Activated CD4-positive, alpha-beta T cell treated with anti-CD3 and anti-CD28 coated beads, Interleukin-2, amount 50 U/mL, for 24 hours (primary cell): ENCODE measurements at places on chromosomes 1 and 21.

GRCh38 chr1:43783096-43783670, 75.8 kb downstream of the ST3GAL3 start:
- no peak for DNase-seq

DNA sequence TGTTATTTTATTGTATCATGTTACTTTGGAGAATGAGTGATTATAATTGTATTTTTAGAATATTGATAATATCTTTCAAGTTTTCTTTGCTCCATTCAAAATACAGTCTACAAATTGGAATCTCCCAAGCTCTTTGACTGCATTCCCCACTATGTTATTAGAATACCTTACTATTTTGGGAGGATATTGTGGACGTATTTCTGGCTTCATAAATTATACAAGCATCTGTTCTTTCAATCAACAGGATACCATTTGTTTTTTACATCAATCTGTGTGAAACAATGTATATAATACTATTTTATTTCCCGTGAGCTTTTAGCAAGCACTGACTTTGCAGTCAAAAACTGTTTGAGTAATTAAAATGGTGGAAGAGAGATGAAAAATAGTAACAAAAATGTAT, 226.5 kb downstream of the PTPRC start:
- no peak for DNase-seq

- DNase-seq, result no peak
Measured at GRCh38 chr1:207941665-207942064, 30.7 kb upstream of the CD34 start.

DNA sequence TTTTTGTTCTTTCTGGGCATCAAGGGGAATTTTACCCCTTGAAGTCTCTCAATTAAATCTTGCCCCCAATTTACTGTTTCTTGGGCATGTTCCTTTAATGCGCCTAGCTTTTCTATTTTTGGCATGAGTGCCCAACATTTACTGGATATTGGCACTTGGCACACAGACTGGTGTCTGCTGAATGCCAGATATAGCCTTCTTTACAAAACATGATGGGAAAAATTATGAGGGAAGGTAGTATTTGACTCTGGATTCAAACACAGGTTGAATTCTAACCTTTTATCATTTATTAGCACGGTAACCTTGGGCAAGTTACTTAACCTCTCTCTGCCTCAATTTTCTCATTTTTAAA, 88.3 kb upstream of the GPR52 start:
- DNase-seq, result no peak

- no peak for DNase-seq
Measured at GRCh38 chr1:97140611-97141010, 419.0 kb downstream of the PTBP2 start.

DNA sequence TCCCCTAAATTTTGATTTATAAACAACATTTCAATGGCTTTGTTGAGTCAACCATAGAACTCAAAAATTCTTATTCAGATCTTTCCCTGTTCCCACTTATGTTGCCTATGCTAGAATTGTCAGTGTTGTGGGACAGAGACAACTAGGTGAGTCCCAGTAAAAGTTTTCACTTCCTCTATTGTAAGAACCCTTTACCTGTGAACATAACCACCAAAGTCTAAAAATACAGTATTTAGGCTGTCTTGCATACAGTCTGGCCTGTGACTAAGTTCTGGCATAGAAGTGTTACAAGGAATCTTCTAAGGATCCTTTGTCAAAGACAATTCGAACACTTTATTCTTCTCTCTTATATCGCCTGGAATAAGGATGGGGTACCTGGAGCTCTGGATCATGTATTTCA, 1047.9 kb upstream of the NCAM2 start:
- DNase-seq, result no peak

GRCh38 chr1:233983811-233984210, 79.3 kb downstream of the SLC35F3 start:
- no peak for DNase-seq

- no peak for DNase-seq
Measured at GRCh38 chr21:43269440-43269839, 100.6 kb downstream of the CRYAA start.

- DNase-seq, result no peak
Measured at GRCh38 chr1:83827741-83828140, 171.2 kb downstream of the TTLL7 start.

GRCh38 chr1:203340112-203340790, 10.7 kb downstream of the FMOD start:
- no peak for DNase-seq

DNA sequence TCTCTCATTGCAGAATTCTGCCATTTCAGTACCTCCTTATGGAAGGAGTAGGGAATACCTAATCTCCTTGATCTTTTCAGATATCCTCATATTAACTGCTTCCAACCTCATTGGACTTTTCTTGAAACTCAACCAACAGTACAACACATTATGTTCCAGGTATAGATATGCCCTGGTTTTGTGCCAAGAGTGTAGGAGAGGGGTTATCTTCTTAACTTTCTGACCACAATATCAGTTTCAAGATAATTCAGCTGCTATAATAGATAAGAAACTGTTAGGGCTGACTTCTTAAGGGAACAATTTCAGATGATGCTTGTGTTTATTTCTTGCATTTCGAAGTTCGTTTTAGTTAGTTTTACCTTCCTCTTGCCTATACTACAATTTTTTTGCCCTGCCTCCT, 2.1 kb upstream of the LPGAT1 start:
- DNase-seq, result no peak

- DNase-seq, result no peak
Measured at GRCh38 chr21:31075848-31076247, 37.6 kb upstream of the KRTAP19-8 start.

DNA sequence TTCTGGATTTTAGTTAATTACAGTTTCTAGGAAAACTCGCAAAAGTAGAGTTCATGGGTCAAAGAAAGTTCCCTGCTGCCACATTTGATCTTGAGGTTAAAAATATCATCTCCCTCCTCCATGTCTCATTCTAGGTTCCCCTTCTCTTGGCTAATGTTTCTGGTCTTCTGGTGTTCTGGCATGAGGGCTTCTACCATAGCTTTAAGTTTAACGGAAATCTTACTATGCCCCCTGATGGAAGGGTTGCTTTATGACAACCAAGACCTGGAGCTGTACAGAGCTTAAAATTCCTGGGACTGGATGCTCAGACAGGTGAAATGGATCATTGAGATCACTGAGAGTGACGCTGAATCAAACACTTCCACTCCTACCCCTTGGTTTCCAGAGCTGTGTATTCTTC, 1881.7 kb downstream of the MRPL39 start:
- no peak for DNase-seq

GRCh38 chr1:246297279-246298265, 209.5 kb downstream of the SMYD3 start:
- DNase-seq, result no peak

DNA sequence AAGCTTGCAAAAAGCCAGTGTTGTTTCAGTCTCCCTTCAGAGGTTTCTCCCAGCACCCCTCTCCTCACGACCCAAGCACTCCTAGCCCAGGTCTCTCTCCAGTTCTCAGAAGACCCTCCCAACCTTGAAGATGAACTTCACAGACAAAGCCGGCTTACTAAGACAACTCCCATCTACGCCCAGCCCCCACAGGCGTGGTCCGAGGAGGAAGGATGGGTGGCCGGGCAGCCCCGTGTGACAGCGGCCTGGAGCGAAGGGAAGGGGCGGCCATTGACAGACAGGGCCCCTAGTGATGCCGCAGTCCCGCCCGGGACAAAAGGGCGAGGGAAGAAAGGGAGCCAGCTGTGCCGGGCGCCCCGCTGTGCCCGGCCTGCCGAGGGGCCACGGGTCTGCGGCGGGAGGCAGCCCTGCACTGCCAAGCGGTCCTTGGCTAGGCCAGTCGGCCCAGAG, 6.9 kb downstream of the PAX7 start:
- DNase-seq, result no peak

GRCh38 chr1:232474826-232475225, 155.1 kb downstream of the SIPA1L2 start:
- DNase-seq, result no peak

- peak; percentile 64 for DNase-seq
Measured at GRCh38 chr1:167066333-167067122, 23.6 kb downstream of the GPA33 start.

- DNase-seq, result no peak
Measured at GRCh38 chr1:242522304-242522945, 2.1 kb downstream of the PLD5 start.

GRCh38 chr21:14358775-14359174, 24.2 kb downstream of the HSPA13 start:
- DNase-seq, result no peak

DNA sequence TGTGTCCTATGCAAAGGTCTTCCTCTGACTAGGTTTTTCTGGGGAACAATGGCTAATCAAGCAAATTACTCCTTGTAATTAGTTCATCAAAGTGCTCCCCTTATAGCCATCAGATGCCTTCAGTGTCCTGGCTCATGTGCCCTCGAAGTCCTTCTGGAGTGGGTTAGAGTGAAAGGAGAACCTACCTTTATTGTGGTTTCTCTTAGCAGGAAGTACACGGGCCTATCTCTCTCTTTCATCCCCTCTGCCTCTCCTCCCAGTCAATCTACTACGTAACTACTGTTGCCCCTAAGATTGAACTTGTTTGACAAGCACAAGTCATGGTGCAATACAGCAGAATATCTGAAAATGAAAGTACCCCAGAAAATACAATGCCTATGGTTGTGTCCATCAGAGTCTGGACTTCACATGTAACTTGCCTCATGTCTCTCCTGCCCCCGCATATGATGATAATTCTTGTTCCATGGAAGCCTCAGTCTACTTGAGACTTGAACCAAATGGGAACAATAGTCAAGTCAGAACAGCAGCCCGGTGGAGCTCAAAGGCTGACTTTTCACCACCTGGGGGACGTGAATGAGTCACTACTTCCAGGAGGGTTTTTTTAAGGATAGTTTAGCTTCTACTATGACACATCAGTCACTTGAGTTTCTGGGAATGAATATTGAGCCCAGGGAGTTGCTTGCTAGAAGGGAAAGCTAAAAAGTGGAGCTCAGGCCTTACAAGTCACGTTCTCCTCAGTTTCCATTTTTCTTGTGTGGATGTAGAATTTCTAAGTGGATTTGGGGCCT, 243.6 kb downstream of the TNR start:
- no peak for DNase-seq

DNA sequence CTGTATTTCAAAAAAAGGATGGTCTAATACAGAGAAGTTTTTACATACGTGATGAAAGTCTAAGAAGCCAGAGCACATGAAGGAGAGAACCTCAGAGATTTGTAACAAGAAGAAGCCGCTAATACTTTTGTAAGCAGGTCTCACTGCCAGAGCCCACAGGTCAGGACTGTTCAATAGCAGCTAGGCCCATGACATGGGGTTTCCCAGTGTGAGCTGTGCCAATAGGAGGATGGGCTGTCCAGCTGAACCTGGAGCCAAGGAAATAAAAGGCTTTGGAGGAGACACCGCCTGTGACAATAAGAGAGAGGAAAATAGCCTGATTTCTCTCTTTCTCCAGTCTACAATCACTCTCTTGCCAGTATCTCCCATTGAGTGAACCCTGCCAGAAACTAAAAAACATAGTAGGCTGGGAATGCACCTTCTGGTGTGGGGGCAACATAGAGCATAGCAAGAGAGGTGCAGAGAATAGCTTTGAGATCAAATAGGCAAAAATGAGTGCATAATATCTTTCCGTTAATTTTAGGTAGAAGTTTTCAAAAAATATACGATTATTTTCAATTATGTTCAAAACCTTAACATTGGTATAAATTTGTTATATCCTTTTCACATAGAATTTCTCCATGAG, 360.3 kb downstream of the NEGR1 start:
- no peak for DNase-seq

GRCh38 chr1:171983584-171983983, 142.3 kb downstream of the DNM3 start:
- no peak for DNase-seq

GRCh38 chr1:4931486-4931885, 277.1 kb downstream of the AJAP1 start:
- DNase-seq, result no peak

DNA sequence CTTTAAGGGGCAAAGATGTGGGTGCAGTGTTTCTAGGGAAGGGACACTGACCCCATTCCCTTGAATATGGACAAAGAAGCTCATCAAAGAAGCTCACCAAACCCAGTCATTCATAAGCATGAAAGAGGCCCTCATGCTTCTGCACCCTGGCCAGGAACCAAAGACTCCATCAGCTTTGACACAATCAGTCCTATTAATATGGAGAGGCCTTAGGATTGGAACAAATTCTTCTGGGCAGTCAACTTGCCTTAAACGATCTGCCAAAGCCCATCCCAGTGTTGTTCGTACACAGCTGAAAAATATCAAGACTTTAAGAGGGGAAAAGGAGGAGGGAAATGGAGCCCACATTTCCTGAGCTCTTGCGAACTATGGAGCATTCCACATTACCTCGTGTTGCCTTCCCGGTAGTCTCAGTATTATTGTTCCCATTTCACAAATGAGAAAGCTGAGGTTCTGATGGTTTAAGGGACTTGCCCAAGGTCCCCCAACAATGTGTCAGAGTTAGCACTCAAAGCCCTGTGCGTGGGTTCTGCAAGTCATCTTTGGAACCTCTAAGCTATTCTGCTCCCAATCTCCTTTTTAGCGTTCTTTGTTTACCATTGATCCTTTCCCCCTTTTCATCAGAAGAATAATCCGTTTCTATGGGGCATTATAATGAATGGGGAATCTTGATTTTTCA, 161.9 kb downstream of the ZBTB18 start:
- DNase-seq, result no peak

- DNase-seq, result no peak
Measured at GRCh38 chr1:243489158-243489527, 233.3 kb downstream of the SDCCAG8 start.

DNA sequence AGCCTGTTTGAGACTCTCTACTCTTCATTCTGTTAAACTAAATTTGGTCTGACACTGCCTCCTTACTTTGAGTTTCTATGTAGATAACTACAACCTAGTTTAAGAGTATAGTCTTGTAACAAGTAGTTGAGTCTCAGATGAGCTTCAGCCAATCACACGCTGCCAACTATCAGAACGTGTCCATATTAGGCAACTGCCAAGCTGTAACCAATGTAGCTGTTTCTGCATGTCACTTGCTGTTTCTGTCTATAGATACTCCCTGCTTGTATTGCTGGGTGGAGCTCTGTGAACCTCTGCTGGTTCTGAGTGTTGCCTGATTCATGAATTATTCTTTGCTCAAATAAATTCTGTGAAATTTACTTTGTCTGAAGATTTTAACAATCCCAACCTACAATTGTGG, 452.6 kb upstream of the NR5A2 start:
- DNase-seq, result no peak
